ENCODE measurements at places on chromosomes 11 and 22.

DNA sequence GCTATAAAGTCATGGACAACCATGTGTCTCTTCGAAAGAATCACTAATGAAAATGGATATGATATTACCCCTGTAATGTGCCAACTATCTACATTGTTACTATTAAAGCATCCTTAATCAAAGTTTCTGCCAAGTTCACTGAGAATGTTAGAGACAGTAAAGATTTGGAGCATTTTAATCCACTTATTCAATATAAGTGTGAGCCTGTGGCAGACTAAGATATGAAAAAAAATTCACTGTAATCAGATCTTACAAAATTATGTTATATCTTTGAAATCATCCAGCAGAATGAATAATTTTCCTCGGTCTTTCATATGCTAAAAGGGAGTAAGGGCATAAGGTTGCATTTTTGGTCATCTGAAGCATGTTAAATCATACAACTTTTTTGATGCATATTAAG lies 49.9 kb downstream of the MAML2 start:
- no peak for DNase-seq

- no peak for DNase-seq
These were observed 19.2 kb downstream of the ACO2 start for GRCh38 chr22:41488076-41488475.

DNA sequence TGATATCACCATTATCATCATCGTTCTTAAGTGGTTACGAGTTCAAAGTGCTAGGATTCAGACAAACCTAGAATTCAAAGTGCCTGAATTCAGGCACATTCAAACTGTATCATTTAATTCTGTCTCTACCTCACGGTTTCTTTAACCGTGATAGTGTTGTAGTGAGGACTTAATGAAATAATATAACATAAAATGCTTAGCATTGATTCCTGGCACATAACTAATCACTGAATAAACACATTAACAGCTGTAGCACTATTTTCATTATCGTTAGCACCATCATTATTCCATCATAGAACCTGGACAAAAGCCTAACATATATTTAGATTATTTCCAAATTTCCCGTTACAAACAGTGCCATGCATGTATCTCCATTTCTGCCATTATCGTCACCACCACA lies 102.0 kb downstream of the WNT11 start:
- no peak for DNase-seq

- DNase-seq = no peak
These were observed 67.1 kb upstream of the WNT7B start for GRCh38 chr22:46043816-46044620.

DNA sequence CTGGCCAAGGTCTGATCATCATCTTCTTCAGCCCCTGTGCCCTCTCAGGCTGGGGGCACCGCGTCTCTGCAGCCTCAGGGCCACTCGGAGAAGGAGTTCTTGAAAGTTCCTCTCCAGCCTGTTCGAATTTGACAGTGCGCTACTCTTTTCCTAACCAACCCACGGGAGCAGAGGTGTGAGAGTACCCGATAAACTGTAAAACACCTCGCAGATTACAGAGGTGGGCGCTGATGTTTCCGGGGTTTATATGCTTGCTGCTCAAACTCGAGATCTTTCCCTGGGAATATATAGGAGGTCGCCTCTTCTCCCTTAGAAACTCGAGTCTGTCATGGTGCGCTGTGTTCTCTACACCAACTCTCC lies 515 bp downstream of the CTR9 start:
- DNase-seq = no peak

All from occipital lobe (tissue), 3 donors.